ENCODE measurements at places on chromosomes 3 and 15.

DNA sequence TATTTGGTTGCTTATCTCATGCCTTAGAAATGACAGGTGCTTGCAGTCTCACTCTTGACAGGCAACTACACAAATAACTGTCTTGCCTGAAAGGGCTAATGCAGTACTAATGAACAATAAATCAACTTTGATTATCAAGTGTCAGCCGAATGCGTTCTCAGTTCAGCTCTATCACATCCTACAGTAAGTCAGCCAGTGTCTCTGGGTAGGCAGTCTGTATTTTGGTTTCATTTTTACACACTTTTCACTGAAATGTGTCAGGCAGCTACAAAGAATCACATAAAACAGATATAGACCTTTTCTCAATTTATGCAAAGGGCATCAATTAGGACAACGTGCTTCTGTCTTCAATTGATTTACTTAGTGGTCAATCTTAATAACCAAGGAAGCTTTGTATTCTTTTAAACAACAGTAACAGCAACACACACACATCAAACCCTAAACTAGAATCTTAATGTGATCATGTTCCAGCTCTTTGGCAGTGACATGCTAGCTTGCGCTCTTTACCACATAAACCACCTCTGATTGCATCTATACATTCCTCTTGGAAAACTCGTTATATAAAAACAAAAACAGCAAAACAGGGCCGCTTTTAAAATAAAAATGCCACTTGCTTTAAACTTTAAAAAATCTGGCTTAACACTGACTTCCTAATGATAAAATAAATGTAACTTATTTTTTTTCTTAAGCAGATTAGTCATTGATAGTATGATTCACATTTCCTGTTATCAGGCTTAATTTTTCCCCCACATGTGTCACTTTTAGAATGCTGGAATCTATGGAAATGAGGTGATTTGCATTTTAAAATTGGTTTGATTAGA is 520.4 kb downstream of the FOXP1 start:
- no peak for DNase-seq

GRCh38 chr15:65038428-65038827 is 6.8 kb upstream of the SLC51B start:
- DNase-seq, result no peak

DNA sequence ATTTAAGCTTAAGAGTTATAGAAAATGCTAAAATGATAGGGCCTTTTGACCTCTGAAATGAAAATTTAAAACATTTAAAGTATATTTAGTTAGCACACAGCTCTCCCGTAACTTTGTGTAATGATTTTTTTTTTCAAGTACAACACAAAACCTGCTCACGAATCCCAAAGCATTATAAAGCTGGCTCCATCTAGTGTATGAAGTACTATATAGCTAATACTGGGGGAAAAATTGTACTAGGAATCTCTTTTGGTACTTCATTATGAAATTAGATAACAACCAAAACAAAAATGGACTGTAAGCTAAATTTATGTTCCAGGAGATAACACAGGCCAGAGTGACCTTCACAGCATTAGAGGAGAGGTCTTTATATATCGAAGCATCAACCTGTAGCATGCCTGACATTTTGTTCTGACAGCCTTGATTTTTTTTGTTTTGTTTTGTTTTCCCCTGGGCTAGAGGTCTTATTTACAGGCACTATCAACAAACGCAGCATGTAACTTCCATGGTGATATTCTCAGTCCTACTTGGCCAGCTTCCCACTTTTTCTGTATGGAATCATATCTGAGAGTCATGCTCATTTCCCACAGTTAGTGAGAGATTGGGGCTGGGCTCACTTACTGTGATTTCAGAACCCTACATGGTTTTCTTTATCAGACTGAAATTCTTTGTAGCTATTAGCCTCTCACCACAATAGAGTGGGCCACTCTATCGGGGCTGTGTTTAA is 116.3 kb downstream of the MITF start:
- DNase-seq, result no peak

DNA sequence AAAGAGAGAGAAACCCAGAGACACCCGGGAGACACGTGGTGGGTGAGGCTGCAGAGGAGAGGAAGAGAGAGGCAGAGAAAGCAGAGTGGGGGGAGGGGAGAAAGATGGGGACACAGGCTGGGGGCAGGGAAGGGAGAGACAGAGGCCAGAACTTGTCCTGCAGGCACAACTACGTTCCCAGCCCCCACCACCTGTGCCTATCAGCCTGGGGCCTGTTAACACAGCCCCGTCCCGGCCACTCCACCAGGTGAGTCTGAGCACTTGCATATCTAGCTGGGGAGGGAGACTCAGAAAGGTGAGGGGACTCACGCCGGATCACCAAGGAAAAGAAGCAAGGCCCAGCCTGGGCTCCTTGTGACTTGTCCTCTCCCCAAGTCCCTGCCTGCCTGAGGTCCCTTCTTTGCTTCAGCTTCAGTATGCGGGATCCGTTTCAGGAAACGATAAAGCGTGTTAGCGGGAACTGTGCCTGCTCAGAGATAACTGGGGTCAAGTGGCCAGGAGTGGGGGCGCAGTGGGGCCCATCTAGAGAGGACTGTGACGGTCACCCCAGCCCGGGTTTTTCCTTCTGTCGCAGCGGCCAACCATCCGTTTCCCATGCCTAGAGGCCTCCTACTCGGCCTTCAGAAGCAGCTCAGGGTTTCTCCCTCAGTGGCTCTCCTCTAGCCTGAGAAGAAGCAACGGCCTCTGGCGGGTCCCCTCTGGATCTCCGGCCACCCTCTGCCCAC is 10.3 kb downstream of the LINGO1 start:
- no peak for DNase-seq

DNA sequence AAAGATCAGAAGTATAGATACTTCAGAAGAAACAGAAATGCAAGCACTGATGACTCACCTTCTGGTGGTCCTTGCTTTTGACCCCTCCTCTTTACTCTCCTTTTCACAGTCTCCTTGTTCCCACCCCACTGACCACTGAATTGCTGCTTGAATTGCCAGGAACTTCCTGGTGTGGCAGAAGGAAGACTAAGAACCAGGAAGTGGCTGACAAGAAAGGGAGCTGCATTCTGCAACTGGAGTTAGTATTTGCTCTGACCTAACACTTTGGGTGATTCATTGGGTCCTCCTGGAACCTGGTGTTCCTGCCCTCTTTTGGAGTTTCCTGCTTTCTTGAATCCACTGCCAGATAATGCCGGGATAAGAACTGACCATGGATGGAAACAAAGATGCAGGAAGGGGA is 23.0 kb downstream of the KY start:
- no peak for DNase-seq

DNA sequence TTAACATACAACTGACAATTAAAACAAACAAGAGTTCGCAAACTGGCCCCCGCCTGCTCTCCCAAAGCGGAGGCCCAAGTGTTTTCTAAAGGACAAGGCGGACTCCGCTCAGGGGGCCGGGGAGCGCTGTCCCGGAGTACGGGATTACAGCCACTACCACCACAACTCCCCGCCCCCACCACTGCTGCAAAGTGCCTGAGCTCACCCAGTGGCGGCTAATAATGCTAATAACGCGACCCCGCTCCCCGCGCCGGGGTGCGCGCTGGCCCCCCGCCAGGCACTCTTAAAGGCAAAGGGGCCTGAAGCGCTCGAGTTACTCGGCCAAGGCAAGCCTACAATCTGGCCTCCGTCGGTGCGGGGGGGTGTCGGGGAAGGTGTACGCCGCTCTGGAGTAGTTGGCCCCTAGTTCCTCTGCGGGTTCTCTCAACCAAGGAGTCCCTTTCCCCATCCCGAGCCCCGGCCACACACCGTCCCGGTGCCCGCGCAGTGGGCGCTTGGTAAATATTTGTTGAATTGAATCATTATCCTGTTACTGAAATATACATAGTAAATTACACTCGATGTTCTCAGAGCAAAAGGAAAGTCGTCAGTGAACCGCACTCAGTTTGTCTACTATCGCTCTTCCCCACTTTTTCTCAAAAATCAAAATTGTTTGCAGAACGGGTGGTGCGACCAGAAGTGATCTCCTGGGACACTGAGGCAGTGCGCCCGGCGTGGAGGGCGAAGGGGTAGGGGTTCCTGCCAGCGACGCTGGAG is 827 bp downstream of the WNT5A start:
- no peak for DNase-seq

DNA sequence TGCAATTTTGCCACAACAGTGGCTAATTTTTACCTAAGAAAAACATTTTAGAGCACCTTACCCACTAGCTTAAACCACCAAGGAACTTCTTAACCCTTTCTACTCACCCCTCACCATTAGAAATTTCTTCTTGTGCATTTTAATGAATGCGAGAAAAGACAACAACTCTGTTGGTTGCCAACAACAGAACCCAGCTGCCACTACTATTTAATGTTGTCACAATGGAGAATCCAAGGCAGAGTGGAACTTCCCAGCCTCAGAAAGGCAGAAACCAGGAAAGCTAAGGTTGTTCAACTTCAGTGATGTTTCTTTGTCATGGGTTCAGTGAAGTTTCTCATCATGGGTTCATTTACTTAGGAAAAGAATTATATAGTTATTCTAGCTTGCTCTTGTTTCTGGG is 325.2 kb upstream of the ARL6 start:
- no peak for DNase-seq

Data from CD4-positive, alpha-beta T cell (primary cell).